ENCODE measurements at places on chromosomes 4 and X.

DNA sequence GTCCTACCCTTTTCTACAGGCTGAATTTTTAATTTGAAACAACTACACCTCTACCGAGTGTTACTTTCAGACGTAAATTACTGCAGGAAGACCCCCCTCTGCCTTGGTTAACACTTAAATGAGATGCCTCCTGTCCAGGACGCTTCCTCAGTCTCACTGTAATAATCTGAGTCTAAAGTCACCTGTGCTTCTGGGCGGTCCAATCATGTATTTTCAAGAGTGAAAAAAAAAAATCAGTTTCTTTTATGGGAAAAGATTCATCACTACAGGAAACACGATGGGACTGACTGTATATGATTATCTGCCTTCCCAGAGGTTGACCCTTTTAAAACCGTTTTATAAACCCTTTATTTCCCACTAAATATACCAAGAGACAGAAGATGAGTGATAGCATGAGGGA lies 776 bp downstream of the RBM47 start:
- DNase-seq: no peak

GRCh38 chr4:146520896-146521540 lies 722 bp downstream of the SLC10A7 start:
- DNase-seq: peak; percentile 85

- DNase-seq: no peak
These were observed 65.3 kb downstream of the EFNB1 start for GRCh38 chrX:68894142-68894512.

DNA sequence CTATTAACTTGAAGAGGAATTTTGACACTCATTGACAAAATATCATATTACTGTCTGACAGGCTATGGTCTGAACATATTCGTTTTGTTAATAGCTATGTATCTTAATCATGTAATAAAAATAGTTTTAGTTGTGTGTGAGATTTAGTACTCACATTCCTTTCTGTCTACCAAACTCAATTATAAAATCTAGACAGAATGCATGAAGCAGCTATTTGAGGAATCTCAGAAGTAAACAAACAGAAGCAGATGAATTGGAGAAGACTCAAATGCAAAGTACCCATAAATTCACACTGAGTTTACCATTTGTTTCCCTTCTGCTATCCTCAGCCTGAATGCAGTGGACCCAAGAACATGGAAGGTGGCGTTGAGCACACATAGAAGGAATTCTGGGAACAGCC lies 841.6 kb upstream of the AADAT start:
- no peak for DNase-seq

DNA sequence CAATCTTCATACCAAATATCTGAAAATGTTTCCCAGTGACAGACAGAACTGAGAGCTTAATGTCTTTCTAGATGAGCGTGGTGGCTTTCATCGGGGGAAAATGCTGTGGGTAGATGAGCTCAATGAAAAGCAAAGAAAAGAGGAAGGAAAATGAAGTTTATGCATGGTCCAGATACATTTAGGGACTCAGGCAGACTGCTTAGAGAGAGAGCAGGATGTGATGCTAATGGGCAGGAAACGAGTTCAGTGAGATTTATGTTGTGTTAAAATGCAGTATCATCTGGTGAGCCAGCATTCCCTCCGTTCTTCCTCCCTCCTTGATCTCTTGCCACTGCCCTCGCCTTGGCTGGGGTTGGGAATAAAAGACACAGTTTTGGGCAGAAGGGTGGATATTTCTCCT lies 229.2 kb downstream of the GBA3 start:
- peak; percentile 49 for DNase-seq

DNA sequence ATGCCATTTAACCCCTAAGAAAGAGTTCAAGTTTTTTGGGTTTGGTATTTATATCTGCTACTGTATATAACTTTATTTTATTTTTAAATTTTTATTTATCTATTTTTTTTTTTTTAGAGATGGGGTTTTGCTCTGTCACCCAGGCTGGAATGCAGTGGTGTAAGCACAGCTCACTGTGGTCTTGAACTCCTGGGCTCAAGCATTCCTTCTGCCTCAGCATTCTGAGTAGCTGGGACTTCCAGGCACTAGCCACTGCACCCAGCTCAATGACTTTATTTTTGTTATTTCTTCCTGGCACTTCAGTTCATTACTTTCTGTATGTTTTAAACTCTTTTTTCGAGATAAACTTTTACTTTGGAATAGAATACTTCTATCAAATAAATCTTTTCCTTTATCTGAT lies 42.4 kb upstream of the PGAM4 start:
- no peak for DNase-seq

DNA sequence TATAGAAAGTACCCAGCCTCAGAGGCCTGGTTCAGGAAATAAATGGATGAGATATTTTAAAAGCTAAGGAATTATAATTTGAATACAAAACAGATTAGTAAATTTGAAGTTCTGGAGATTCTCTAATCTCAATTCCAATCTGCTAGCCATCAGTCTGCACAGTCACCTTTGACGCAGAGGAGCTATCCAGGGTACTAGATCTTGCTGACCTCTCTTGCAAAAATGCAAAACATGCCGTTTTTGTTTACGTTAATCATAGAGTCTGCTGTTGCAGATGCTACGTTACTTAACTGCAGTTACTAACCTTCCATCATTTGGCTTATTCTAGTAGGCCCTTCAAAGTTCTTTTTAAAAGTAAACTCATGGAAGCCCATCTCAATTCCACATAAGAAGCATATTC lies 10.4 kb downstream of the CCSER1 start:
- peak; percentile 16 for DNase-seq

GRCh38 chr4:86530183-86530582 lies 63.9 kb upstream of the PTPN13 start:
- DNase-seq: no peak

GRCh38 chrX:154534526-154535322 lies 11.9 kb downstream of the G6PD start:
- DNase-seq: peak; percentile 90

DNA sequence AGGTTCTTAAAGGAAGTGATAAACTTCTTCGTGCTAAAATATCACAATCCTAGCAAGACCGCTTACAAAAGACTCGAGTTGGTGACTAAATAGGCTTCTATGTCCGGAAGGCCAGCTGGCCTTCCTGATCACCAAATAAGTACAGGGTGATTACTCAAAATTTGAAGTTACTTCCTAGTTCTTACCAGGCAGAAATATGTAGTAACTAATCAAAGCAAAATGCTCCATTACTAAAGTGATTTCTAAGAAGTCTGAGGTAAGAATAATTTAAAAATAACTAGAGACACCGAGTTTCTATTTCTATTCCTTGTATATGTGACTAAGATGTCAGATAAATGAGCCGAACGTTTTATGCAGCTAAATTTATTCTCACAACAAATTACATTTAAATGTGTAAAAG lies 62.2 kb downstream of the NSUN7 start:
- no peak for DNase-seq

- DNase-seq: no peak
These were observed 23.3 kb downstream of the CTSO start for GRCh38 chr4:155930330-155930729.

GRCh38 chr4:82138374-82138773 lies 235.4 kb downstream of the HNRNPD start:
- DNase-seq: no peak

DNA sequence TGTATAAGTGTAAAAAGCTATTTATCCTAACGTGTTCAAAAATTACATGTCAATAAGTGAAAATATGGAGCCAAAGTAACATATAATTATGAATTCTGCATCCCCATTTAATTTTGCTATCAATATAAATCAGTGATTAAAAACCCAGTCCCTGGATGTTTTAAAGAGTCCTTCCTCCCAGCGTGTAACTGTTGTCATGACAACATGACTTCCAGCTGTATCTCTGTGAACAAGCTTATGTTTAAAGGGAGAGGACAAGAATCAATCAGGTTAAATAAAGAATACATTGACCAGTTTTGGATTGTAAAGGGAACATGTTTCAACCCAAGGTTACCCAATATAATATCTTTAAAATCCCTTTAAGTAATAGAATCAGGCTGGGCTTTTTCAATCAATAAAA lies 219.7 kb downstream of the NSUN7 start:
- DNase-seq: no peak

GRCh38 chr4:155667222-155667567 lies 547 bp downstream of the GUCY1A1 start:
- DNase-seq: peak; percentile 80

GRCh38 chrX:136386826-136387225 lies 86.1 kb downstream of the ADGRG4 start:
- DNase-seq: no peak

- DNase-seq: no peak
These were observed 175.6 kb upstream of the RBPJ start for GRCh38 chr4:26145212-26145611.

GRCh38 chrX:16464369-16464768 lies 185.6 kb upstream of the S100G start:
- DNase-seq: no peak

DNA sequence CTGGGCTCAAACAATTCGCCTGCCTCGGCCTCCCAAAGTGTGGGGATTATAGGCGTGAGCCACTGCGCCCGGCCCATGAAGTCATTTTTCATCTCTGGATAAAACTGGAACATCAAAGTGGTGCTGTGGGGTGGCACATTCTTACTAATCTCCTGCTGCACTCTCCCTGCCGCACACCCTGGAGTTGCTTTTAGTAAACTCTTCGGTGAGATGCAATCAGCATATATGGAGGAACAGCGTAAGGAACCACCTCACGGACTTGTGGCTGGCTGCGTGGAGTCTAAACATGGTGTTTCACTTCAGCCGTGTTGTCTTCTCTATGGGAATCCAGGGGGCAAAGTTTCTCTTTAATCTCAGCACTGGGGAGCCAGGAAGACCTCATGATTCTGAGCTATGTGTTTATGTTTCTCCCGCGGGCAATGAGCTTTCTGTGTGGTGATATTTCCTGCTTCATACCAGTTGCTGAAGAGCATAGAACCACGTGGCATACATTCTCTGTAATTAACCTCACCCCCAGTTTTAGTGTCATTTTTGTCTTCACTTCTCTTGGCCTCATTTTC lies 2.1 kb upstream of the RHOH start:
- peak; percentile 20 for DNase-seq

- no peak for DNase-seq
These were observed 1689.5 kb upstream of the PCDH10 start for GRCh38 chr4:131459430-131460101.

DNA sequence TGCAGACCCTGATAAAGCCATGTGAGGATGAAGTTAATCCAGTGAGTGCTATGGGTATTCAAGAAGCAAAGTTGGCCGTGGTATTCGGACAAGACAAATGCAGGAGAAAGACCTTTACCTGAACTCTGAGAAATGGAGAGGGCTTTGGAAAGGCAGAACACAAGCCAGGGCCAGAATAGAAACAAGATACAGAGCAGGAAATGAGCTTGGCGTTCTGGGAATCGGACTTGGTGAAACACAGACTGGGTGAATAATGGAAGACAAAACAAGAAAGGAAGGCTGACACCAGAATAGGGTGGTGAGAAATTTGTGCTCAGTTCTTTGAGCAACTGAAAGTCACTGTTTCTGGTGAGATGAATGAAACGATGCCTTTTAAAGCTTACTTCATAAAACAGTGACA lies 83.3 kb downstream of the VEGFC start:
- DNase-seq: no peak

DNA sequence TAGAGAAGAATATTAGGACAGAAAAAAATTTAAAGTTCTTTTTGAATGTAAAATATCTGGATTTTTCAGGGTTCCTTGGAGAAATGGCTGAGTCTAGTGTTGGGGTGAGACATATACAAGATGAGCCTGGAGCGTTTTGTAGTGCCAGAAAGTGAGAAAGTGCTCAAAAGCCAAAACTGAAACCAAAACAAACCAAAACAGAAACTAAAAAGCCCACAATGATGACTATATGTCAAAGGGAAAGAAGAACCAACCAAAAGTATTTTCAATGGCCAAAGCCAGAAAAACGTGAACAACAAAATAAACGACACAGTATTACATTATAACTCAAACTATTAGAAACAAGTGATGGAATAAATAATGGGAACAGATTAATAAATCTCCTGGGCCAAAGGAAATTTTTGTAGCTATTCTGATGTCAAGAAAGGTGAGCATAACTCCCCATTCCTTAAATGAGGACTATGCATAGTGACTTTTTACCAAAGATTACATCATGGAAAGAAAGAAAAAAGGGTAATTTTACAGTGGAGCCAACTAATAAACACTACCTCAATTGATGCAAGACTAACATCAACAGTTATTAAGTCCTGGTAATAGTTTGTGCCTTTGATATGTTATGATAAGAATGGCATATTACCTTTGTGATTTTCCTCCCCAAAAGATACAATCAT lies 1137.6 kb downstream of the C4orf33 start:
- no peak for DNase-seq

GRCh38 chrX:102548231-102548630 lies 31.7 kb upstream of the TMSB15A start:
- no peak for DNase-seq

GRCh38 chr4:33628296-33628695 lies 2616.0 kb downstream of the ARAP2 start:
- peak; percentile 76 for DNase-seq

- DNase-seq: peak; percentile 86
These were observed 120.3 kb downstream of the UNC5C start for GRCh38 chr4:95428291-95429070.

DNA sequence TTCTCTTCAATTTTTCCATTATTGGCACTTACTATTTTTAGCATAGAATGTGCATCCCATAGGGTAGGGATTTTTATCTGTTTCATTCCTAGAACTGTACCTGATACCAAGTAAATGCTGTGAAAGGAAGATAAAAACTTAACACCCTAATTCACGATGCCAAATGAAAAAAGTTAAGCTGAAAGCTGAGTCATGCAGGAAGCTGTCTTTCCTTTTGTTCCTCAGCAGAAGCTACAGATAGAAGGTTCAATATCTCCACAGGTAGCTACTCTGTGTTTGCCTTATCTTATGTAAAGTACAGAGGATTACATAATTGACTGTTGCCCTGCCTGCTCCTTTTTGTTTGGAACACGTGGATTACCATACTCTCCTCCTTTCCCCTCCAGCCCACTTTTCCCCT lies 77.0 kb downstream of the LRP2BP start:
- DNase-seq: no peak

- no peak for DNase-seq
These were observed 133.3 kb upstream of the RAI2 start for GRCh38 chrX:17994429-17994828.

DNA sequence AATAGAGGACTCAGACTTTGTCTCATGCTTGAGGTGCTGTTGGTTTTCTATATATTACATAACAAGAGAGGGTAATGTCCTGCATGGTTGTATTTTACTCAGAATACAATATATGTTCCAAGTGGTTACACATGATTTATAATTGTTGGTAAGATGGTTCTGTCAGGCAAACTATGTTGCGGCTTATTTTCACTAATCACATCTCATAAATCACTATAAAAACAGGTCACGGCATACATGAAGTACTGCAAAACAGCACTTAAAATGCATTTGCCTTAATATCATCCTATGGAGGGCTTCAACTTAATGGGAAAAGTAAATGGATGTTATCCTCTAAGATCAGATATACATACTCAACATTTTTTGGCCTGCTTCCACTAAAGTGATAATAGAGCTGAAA lies 246.0 kb upstream of the ARSJ start:
- no peak for DNase-seq

DNA sequence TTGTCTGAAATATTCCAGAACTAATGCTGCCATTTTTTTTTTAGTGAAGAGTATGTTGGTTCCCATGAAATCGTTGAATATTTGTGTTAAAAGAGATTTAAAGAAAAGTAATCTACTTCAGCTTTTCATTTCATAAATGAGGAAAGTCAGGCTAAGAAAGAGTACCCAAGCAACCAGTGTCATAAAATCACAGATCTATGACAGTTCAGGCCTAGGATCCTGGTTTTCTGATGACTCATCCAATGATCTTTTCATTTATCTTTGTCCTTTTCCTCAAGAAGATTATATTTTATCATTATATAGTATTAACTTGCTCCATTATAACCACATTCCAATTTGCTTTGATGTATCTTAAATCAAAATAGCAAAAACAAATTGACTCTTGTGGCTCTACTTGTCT lies 139.4 kb upstream of the HCCS start:
- DNase-seq: no peak

Measured in lung (tissue), 17 donors.